ENCODE measurements at places on chromosomes 13 and 19.

GRCh38 chr19:45973553-45974338 is at the start of gene NOVA2:
TSS of gene NOVA2 (minus strand) at chr19:45973865. CDS start at chr19:45973351, 514 bp downstream.
- DNase-seq = no peak

- DNase-seq = no peak
Observed at GRCh38 chr19:52646571-52647217, 8.5 kb upstream of the ZNF83 start.

- DNase-seq = no peak
Observed at GRCh38 chr19:4660181-4660791, 9.9 kb downstream of the MYDGF start.

DNA sequence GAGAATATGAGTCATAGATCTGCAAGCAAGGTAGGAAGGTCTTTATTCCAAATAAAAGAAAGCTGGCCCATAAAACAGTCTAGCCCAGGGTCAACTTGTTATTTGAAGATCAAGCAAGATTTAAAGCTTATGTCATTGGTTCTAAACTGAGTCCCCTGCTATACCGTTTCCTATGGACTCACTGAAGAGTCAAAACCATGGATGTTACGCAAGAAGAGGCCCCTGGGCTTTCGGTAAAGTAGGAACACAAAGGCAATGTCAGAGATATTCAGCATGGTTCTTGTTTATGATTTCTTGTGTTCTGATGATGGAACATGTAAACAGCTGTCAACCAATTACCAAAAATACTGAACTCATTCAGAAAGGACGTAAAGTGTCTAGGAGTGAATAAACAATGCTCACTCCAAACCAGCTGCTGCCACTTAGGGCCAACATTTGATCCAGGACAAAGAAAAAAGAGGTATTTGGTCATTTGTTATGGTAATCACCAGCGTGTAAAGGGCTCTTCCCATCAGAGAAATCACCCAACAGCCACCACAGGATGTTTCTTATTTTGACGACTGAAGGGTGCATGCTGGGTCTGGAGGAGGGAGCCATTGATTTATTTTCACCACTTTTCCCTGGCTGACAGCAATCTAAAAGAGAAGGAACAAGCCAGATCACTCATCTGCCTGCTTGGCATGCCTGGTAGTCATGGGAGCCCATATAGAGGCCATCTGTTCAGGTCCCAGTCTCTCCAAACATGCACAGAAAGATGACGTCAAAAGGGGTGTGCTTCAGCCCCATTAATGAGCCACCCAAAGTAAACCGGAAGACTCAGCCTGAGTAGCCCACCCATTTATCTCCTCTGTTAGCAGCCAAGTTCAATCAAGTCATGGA is 68.3 kb downstream of the FGF14 start:
- no peak for DNase-seq

DNA sequence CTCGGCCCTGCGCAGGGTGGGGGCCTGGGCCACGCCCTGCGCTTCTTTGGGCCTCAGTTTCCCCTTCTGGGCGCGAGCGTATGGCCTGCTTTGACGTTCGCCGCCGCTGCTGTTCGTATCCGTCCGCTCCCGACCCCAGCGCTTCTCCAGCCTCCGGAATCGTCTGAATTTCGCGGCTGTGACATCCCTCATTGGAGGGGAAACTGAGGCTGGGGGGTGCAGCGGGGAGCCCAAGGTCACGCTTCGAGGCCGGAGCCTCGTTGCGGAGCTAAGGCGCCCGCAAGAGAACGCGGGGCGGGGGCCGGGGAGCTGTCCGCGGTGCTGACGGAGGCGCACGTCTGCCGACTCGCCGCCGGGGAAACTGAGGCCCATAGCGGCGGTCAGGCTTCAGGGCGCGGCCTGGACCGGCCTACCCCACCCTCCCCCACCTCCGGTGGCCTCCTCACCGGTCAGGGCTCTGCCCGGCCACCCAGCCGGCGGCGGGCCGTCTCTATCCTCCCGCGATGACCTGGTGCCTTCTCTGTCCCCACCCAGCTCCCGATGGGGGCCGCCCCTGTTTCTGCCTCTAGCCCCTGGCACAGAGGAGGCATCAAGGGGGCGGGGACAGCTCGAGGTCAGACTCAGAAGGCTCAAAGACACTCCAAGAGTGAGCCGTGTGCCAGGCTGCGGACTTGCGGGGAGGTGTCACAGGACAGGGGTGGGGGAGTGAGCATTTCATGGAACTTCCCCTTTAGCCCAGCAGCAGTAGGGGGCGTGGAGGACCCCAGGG is 3.0 kb upstream of the APC2 start:
- DNase-seq = no peak

DNA sequence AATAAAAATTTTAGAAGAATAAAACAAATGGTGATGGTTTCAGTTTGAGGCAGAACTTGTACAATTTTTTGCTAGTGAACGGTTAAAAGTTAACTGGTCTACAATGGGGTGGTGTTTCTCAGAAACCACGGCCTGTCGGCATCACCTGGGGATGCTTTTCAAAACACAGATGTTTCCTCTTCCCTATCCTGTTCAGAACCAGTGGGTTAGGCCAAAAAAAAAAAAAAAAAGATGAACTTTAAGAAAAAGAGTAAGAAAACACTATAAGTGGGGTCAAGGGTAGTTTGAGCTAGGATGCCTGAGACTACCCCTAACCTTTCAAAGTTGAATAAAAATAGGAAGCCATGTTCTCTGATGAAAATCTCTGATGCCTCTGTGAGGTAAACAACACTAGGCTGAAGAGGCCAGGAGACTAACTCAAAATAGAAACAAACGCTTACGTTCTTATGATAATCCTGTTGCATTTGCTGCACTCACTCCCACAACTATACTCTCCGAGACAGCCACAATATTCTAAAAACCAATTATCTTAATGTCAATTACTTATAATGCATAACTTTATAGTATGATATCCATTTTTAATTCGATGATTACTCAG is 3.3 kb downstream of the MTIF3 start:
- no peak for DNase-seq

DNA sequence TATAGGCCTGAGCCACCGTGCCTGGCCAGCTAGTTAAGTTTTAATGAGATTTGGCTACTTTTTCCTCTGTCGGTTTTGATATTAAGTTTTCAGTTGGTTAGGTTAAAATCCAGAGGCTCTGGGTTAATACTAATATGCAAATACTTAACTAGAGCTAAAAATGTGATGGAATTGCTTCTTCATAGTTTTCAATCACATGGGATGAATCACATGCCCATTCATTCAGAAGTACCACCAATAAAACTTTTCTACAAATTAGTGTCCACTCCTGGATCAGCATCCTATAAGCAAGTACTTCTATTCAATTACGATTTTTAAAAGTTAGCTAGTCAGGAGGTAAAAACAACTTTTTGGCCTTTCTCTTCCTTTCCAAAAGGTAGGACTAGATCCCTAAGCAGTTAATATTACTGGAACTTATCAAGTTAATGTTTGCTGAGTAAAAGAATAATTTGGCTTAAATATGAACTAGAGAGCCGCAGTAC is 4.3 kb downstream of the SLC25A30 start:
- DNase-seq = no peak

- no peak for DNase-seq
Observed at GRCh38 chr19:5585461-5586299, 17.9 kb upstream of the TINCR start.

- no peak for DNase-seq
Observed at GRCh38 chr19:49691243-49692146, 579 bp downstream of the CPT1C start.

- DNase-seq = no peak
Observed at GRCh38 chr19:18666784-18667183, 16.7 kb upstream of the CRTC1 start.

DNA sequence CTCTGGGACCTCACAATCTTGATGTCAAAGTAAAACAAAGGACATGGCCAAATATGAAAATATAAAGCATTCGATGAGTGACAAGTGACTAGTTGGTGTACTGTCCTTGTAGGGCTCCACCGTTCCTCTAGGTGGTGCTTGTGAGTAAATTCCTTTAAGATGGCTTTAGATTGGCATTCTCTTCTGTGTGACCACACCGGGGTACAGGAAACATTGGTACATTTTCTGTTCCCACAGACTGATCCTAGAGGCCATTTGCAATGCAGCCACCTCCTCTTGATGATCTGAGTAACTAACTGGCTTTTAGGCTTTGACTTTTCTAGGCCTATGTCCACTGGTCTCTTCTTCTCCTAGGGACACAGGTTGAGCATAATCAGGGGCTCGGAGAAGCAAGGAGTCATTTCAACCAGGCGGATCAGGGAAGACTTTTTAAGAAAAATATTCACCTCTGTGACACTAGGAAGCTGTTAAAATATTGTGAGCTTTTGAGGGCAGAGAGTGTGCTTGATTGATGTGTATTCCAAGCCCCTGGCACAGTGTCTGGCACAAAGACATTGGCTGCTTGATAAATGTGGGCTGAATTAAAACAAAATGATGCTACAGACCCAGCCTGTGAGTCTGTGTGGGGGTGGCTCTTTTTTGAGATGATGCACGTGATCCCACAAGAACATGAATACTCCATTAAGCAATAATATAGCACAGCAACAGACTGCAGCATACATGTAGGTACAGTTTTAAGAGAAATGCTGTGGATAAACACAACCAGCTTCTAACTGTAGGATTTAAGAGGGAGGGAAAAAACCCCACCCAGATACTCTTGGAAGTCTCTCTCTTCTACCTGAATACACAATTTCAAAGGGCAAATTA is 21.0 kb downstream of the EPSTI1 start:
- peak; percentile 48 for DNase-seq

DNA sequence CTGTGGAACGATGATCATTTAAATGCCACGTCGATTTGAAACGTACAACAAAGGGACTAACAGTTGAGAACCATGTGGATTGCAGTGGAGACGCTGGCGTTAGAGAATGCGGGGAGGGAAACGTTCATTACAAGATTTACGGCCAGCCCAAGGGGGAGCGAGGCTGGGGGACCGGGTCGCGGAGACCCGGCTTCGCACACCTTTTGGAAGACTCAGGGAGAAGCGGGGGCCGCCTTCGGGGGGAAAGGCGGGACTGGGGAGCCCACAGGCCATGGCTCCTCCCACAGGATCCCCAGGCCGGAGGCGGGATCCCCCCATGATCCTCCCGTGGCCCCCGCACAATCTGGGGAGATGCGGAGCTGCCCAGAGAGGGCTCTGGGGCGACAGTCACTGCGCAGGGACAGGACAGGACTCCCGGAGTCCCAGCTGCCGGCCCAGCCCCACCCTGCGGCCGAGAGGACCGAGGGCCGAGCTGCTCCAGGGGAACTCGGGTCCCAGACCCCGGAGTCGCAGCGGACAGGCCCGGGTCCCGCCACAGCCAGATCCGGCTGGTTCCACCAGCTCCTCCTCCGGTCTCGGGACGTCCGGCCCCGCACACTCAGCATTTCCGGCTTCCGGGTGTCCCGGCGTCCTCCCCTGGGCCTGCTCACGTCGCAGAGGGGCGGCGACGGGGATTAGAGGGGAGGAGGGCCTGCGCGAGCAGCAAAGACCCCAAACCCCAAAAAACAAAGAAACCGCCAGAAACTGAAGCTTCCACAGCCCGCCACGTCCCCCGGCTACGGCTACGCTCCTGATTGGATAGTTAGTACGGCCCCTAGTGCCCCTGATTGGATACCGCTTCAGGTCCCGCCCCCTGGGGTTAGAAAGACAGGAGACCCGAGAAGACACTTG is 21.1 kb upstream of the OR10H1 start:
- peak; percentile 81 for DNase-seq

DNA sequence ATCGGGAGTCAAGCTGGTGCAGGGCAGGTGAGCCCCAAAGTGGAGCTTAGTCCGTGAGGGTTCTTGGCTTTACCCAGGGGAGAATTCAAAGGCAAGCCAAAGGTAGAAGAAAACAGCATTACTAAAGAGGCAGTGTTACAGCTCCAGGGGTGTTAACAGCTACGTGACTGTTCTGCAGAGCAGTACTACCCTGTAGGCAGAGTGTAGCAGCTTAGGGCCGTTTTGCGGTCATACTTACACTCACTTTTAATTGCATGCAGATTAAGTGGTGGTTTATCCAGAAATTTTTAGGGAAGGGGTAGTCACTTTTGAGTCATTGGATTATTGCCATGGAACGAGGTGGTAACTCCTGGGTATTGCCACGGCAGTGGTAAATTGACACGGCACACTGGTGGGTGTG is 482.2 kb downstream of the SLITRK5 start:
- no peak for DNase-seq

DNA sequence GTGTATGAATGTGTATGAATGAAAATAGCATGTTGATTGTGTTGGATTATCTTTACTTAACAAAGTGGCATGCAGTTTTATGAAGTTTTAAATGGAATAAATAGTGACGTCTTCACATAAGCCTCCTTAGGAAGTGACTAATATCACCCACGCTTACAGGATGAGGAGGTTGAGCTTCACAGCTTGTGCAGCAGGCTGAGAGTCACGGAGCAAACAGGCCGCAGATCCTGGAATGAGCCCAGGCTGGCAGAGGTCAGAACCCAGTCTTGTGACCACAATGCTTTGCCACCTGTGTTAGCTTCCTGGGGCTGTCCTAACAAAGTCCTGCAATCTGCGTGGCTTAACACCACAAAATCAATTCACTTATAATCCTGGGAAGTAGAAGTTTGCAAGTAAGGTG is 20.8 kb downstream of the LAIR2 start:
- DNase-seq = peak; percentile 50

DNA sequence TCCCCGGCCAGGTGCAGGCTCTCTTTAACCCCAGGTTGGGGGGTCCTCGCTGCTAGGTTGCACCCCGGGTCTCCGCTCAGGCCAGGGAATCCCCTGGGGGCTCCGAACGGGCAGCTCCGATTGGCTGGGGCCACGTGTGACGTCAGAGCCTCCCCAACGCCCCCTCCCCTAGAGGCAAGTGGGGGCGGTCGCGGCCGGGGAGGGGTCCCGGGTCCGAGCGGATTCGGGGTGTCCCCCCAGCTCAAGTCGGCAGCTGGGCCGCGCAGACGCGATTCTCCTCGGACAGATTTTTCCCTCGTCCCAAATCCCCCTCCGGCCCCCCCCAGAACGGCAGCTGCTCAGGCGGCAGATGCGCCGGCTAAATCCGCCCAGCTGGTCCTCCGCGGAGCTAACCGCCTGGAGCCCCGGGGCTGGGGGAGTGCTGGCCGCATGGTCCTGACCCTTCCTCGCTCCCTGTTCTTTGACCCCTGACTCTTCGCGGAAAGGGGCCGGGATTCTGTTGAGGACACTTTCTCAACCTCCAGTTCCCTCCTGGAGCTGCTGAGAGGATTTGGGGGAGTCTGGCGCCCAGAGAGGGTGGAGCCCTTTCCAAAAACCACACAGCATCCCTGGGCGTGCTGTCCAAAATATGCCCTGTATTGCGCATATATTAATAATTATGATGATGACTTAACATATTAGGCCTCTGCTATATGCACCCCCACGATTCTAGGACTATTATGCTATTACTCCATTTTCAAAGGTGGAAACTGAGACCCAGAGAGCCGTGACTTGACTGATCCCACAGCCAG is 25.4 kb upstream of the SEMA6B start:
- no peak for DNase-seq

- DNase-seq = no peak
Observed at GRCh38 chr13:38308736-38309135, 40.9 kb upstream of the UFM1 start.

All from activated CD4-positive, alpha-beta T cell treated with anti-CD3 and anti-CD28 coated beads, Interleukin-2, amount 50 U/mL, for 24 hours (primary cell).